Liver (tissue), 10 donors: ENCODE measurements at places on chromosomes 2 and 18. TPM values are rescaled to one million over a fixed set of nuclear protein-coding genes. Genes with fewer than 3 reads are reported as not detected.

MEP1B gene
- total RNA-seq, result not detected

ERBB4 gene
- 0.42 TPM for total RNA-seq

DNA sequence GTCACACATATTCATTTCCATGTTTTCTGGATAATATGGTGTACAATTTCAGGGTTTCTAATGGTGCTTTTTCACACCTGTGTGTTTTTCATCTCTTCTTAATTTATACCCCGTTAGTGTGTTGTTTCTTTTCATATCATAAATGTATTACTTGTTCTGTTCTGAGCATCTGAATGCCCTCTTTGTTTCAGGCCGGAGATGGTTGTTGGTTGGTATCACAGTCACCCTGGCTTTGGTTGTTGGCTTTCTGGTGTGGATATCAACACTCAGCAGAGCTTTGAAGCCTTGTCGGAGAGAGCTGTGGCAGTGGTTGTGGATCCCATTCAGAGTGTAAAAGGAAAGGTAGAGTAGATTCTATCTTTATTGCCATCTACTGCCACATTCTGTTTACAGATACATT lies 45.1 kb upstream of the TBR1 start:
- DNase-seq, result no peak

- no peak for DNase-seq
Observed at GRCh38 chr2:208827109-208827508, 420.5 kb downstream of the PTH2R start.

DNA sequence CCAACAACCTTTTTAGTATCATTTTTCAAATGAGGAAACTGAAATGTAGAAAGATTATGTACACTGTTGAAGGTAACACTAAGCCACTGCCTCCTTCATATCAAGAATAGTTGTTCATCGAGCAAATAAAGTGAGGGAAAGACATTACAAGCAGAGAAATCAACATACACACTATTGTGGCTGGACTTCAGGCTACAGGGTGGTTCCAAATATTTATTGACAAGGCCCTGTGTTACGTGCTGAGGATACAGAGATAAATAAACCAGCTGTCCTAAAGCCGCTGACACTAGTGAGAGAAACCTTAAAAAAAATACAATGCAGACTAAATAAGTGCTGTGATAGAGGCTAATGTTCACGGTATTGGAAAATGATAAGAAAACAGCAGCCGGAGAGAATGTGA lies 1.9 kb upstream of the LNPK start:
- DNase-seq, result no peak

DNA sequence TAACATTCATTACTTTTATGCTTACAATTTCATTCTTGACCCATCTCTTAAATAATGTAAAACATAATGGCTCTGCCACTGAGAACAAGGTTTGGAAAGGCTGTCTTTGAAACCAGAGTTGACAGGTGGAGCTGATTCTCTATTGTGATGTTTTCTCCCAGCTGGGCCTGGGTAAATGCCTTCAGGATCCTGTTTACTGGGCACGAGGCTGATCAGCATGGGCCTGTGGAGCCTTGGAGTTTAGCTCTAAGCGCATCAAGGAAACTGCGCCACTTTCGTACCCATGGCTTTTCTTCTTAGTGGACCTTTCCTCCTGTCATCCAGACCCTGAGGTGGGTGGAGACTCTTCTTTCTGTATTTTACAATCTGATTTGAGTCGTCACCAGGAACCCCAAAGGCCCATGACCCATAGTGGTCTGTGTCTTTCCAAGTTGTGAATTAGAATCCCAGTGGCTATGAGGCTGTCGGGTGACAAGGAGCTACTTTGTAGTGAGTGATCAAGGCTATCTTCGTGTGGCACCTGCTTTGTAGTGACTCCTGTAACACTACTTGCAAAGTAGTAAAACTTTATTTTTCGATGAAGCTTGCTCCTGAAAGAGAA lies 123.1 kb downstream of the LPIN1 start:
- DNase-seq, result no peak
